Stimulated activated CD8-positive, alpha-beta memory T cell treated with anti-CD3 and anti-CD28 coated beads, Interleukin-15, amount 100 ng/mL, for 24 hours (primary cell): ENCODE measurements at places on chromosomes 11 and 22.
A peak's percentile ranks its signal among the peaks of the same experiment; 100 is the strongest.

DNA sequence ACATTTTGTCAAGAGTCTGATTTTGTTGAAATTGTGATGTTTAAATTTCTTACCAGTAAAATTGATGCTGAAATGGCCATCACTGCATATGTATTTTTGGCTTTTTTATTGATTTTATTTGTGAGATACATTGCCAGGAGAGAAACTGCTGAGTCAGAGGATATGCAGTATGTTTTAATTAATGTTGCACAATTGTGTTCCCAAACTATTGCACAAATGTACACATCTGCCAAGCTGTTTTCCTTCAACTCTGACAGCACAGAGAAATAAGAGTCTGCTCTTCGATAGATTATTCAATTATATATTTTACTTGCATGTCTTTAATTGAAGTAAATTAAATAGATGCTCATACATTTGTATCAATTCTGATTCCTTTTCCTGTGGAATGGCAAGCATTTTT, 640.2 kb upstream of the LUZP2 start:
- no peak for DNase-seq

DNA sequence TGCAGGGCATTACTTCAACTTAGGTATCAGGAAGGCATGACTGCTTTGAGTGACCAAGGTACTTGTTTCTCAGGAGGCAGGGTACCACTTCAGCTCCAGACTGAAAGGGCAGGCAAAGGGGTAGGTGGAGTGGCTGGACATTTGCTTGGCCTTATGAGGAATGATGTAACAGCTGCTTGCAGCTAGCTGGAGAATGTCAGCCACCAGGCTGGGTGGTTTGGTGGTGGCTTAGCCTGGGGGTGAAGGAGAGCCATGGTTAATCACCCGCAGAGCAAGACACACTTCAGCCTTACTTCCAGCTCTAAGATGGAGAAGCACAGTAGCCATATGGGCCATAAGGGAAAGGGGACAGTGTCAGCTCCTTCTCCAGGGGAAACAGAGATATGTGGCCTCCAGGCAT, 146.1 kb downstream of the APIP start:
- no peak for DNase-seq

DNA sequence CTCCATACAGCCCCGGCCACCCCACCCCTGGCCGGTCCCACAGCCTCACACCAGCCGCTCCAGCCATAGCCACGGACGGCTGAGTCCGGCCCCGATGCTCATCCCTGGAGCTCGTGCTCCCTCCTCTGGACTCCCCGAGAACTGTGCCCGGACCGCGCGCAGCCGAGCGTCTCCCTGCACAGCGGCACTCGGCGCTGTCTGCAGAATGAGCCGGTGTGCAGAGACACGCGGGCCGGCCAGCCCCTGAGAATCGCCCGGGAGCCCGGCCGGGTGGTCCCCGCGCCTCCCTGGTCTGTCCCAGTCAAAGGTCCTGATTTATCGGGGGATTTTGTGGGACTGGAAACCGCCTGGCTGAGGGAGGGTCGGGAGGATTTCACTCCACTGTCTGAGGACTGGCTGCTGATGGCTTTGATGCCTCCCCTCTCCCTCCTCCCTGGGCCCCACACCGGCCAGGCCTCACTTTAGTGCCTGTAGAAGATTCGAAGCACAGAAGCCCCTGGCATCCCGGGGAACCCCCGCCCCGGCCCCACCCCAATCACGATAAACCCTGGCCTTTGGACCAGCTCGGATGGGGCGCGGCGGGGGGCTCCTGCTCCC, 102.7 kb downstream of the BRD1 start:
- peak; percentile 40 for DNase-seq

DNA sequence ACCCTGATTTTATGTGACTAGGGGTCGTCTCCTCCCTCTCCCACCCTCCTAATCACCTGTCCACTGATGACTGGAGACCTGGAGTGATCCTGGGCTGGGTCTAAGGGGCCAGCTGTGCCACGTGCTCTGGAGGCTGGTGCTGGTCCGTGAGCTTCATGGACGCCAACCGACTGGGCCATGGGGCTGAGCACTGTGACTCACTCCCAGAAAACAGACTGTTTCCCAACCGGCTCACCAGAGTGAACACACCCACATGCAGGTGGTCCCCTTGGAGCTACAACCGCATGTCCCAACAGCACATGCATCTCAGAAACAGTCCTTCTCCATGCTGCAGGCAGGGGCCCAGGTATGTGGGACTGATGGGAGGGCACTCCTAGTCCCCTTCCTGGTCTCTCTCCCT, 14.0 kb upstream of the LMO1 start:
- DNase-seq, result no peak

DNA sequence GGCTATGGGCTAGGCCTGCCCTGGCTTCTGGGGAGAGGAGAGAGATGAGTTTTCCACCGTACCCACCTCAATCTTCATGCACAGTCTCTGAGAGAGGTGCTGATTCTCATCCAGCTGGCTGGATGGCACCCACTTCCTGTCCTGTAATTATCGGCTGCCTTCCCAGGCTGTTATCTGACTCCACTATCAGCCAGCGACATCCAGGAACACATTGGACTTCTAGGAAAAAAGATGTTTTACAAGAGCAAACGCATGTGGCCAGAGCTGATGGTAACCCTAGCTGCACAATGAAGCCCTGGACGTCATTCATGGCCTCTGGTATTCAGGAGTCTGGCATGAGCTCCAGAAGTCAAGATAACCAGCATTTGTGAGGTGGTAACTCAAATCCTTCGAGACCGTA, 137.4 kb downstream of the EHF start:
- DNase-seq, result no peak

GRCh38 chr11:106482917-106483785, 405.7 kb downstream of the AASDHPPT start:
- DNase-seq, result no peak

- no peak for DNase-seq
Observed at GRCh38 chr11:57599381-57599780, 1.9 kb downstream of the SERPING1 start.

GRCh38 chr11:26620282-26621045, 48.4 kb upstream of the MUC15 start:
- no peak for DNase-seq

- no peak for DNase-seq
Observed at GRCh38 chr22:38176170-38176741, 5.4 kb downstream of the PLA2G6 start.

GRCh38 chr11:44288133-44288526, 21.8 kb downstream of the ALX4 start:
- no peak for DNase-seq

GRCh38 chr11:33588056-33588455, 112.6 kb downstream of the C11orf91 start:
- no peak for DNase-seq

- no peak for DNase-seq
Observed at GRCh38 chr11:128288368-128288767, 299.0 kb downstream of the ETS1 start.

DNA sequence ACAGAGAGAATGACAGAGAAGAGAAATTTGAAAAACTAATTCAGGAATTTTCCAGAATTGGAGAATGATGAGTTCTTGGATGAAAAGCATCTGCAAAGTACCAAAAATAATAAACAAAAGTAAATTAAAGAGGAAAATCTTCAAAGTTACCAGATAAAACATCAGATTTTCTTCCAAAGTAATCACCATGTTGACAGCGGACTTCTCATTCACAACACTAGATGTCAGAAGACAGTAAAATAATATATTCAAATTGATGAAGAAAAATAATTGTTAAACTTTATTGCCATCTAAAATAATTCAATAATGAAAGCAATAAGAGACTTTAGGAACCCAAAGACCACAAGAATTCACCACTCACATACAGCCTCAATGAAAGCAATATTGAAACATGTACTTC, 355.2 kb downstream of the DYNC2H1 start:
- no peak for DNase-seq

GRCh38 chr11:19244084-19244483, 3.3 kb upstream of the E2F8 start:
- no peak for DNase-seq

GRCh38 chr22:46280999-46281623, 13.3 kb downstream of the TTC38 start:
- no peak for DNase-seq

GRCh38 chr22:44212936-44213335, 32.2 kb downstream of the PARVG start:
- no peak for DNase-seq

DNA sequence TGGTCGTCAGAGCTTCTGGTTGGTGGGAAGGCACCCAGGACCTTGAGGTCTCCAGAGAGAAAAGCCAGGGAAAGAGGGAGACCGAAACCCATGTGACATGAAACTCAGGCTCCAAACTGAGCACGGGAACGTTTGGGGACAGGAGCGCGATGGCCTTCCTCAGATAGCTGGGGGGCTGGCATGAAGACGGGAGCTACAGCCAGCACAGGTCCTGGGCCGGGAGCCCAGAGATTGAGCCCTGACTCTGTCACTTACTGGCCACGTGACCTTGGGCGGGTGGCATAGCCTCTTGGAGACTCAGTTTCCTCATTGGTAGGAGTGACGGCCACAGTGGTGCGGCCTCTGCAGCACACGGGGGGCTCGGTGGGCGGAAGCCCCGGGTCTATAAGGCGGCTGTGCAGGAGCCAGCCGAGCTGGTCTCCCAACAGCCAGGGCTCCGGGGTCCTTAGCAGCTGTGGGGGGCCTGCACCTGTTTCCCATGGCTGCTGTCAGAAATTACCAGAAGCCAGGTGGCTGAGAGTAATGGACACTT, 36.4 kb upstream of the PPP6R3 start:
- no peak for DNase-seq

- DNase-seq, result no peak
Observed at GRCh38 chr11:125410091-125410490, 86.0 kb downstream of the FEZ1 start.

GRCh38 chr11:77435972-77436371, 37.9 kb downstream of the PAK1 start:
- DNase-seq, result no peak

GRCh38 chr11:103935219-103935618, 101.2 kb upstream of the DDI1 start:
- DNase-seq, result no peak

DNA sequence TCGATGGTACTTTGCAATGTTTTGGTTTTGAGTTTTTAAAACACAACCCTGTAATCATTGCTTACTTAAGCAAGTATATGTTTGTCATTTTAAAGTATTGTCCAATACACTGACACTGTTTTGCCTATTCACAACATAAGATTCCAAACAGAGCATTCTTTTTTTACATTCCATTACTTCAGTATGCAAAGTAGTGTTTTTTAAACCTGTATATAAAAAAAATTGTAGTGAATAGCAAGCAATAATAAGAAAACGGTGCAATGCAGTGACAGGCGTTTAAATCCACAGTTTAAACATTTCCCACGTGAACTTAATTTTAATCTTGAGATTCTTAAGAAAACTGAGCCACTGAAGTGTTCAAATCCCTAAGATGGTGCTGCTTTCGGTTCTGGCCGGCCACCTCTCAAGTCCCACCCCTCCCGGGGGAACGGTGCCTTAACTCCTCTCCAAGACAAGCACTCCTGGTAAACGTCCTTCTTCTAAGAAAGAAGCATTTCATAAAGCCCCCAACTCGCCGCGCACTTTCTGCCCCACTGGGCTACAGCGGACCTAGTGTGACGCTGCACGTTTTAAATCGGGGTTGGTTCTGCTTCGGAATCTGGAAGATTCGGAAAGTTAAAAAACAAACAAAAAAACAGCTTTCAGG, 2.9 kb downstream of the PGR start:
- DNase-seq, result no peak

DNA sequence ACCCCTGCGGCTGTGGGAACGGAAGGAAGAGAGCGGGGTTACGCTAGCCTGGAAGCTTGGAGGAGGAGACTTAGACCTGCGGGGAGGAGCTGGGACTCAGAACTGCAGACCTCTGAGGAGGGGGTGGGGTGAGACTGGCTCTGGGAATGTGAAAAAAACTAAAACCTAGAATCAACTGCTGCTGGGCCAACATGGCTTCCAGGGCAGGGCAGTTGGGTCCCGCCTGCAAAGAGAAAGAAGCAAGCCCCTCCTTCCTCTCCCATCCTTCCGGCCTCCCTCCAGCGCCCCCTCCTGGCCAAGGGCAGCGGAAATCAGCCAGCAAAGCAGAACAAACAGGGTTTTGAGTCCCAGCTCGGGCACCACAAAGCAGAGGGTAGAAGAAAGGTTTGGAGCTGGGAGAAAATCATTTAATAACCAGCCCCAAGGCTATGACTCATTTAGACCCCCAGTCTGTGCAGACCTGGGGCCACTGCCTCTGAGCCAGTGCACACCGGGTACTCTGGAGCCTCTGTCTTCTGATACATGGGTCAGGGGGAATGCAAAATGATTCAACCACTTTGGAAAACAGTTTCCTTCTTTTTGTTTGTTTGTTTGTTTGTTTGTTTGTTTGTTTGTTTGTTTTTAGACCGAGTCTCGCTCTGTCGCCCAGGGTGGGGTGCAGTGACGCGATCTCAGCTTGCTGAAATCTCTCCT, 7.3 kb upstream of the NCF4 start:
- peak; percentile 72 for DNase-seq

DNA sequence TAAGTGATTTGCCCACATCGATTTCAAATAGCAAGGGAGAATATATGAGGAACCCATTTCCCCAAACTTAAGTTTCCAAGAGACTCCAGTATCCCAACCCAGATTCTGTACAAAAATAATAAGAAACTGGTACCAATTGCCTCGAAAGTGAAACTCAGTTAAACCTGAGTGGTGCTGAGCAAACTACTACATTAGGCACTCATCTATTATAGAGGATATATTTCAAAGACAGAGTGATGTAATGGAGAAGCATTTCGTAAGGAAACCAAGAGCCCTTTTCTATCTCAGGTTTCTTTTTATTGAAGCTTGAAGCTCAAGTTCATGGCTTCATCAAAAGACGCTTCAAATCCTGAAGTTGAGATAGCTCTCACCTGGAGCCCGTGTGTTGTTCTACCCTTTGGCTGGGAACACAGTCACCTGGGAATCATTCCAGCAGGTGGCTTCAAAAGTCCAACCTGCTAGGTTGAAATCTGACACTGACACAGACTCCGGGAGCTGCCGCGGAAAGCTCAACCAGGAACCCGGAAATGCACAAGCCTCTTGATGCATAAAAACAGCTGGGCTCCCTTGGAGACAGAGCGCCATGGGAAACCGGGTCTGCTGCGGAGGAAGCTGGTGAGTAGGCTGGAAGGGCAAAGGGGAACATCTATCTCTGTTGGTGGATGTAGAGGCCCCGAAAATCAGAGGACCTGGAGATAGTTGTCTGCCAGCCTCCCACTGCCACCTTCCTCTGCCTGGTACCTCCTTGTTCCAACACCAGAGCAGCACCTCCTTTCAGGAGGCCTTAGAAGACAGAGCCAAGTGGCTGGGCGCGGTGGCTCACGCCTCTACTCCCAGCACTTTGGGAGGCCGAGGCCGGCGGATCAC, at the start of gene C11orf52:
Gene C11orf52 (plus strand): TSS at position 524 of the 867 bp plus-strand sequence. CDS start 60 bp downstream, at position 584.
- no peak for DNase-seq

GRCh38 chr11:37963440-37963839, 1365.4 kb upstream of the RAG2 start:
- DNase-seq, result no peak

GRCh38 chr22:50730941-50731661, 6.9 kb upstream of the ACR start:
- DNase-seq, result no peak

- no peak for DNase-seq
Observed at GRCh38 chr11:58647141-58647699, 24.8 kb downstream of the CNTF start.
